Stimulated activated CD8-positive, alpha-beta memory T cell treated with anti-CD3 and anti-CD28 coated beads, Interleukin-7, amount 100 ng/mL, for 24 hours (primary cell): ENCODE measurements at places on chromosomes 5 and 9.

GRCh38 chr9:89036383-89036782 is 45.1 kb downstream of the S1PR3 start:
- no peak for DNase-seq

- no peak for DNase-seq
Observed at GRCh38 chr9:72396247-72397091, 31.5 kb upstream of the ZFAND5 start.

DNA sequence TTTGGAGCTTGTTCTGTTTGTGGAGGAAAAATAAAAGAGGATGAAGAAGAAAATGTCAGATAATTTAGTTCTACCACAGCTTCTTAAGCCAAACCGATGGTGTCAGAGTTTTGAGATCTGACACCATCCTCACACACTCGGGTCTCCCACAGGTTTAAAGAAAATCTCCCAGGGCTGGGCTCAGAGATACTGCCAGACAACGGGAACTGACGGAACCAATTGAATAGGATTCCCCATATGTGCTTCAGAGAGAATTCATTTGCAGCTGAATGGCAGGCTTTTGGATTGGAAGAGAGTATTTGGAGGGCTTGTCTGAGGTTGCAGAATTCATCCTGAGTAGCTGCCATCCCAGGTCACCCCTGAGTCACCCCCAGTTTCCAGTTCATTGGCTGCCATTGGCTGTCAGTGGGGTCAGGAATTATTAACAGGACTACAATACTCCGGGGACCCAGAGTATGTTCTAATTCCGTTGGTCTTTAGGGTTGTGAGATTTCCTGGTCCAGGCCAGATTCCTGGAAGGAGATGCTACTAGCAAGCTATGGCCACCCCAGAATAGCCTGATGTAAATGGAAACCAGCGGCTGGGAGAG is 131.3 kb downstream of the PDZD2 start:
- DNase-seq = no peak

GRCh38 chr9:87657190-87657589 is 68.7 kb upstream of the CTSL start:
- no peak for DNase-seq

DNA sequence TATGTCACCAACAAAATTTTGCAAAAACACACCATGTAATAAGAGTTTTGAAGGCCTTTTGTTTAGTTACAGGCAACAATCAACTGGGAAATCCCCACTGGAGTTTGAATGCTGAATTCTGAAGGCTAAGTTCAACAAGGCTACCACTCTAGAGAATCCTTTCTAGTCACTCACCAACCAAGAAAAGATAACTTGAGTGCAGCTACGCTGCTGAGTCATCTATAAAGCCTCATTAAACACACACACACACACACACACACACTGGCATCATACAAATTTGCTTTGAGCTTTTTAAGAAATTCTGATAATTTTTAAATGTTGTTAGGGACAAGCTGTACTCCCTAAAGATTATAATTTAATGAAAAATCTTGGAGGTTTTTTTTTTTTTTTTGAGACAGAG is 219.6 kb downstream of the DENND1A start:
- no peak for DNase-seq

GRCh38 chr5:134077926-134078580 is 36.4 kb upstream of the TCF7 start:
- no peak for DNase-seq

DNA sequence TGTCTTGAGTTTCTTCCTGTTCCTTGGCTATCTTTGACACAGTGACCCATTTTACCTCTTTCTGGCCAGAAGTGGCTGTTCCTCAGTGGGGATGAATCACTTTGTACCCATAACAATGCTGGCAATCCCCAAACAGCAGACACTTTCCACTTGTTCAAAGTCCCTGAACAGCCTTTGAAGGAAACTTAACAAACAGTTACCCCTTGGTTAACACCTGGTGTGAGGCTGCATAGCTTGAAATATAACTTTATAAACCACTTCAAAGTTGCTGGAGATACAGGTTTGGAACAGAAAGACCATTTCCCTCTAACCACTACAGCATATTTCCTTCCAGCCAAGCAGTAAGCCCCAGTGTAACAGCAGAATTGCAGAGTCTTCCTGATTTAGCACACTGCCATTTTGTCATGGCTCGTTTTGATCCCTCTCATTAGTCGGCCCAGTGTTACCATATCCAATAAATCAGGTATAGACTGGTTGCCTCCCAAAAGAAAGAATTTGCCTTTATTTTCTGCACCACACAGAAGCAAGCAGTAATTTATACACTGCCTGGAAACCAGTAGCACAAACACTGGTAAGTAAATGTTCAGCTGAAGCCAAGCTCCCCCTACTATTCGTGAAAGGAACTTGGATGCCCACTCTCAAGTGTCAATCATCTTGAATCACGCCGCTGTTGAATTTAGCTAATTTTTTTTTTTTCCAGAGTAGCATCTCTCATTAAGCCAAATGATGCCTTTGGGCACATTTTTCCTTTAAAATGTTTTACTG is 225.9 kb downstream of the PIK3R1 start:
- DNase-seq = no peak

GRCh38 chr5:50320131-50320749 is 120.8 kb downstream of the EMB start:
- no peak for DNase-seq

DNA sequence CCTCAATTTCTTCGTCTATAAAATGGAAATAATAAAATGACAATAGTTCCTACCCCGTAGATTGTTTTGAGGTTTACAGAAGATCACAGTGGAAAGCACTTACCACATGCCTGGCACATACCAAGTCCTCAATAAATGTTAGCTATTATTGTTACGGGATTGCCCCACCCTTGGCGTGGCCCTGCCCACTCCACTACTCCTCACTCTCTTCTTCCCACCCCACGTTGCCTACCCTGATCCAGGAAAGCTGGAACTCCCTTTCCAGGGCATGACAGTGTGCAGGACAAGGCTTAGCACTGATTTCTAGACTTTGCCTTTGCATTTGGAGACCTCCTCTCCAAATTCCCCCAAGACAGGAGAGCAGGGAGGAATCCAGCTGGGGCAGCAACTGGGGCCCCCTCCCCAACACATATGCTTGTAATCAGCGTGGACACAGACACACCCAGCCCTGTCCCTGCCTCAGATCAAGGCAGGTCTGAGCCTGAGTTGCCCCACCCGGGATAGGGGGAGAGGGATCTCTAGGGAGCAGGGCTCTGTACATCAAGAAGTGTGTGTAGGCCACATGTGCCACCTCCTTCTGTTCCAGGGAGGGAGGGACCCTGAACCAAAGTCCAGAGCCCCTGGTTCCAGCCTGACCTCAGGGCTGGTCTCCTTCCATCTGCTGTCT is 6.7 kb downstream of the SLC4A9 start:
- DNase-seq = no peak

- DNase-seq = no peak
Observed at GRCh38 chr5:152804179-152804578, 399.1 kb upstream of the NMUR2 start.

DNA sequence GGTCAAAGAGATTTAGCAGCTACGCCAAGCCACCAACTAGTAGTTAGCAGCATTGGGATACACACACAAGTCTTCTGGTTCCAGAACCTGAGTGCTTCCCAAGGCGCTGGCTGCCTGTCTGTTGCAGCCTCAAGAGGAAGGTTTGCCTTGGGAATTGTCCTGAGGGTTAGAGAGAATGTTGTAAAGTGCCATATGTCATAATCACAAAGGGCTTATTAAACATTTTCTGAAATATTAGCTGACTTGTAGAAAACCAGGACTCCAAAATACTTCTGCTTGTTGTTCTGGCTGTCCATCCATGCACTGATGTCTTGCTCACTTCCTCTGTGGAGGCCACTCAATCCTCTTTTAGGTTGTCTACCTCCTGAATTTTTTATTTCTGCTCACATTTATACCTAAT is 46.3 kb downstream of the SLC36A1 start:
- no peak for DNase-seq

GRCh38 chr9:107170801-107171200 is 112.3 kb upstream of the RAD23B start:
- DNase-seq = no peak

GRCh38 chr5:78889369-78890140 is 95.6 kb downstream of the ARSB start:
- no peak for DNase-seq

- DNase-seq = no peak
Observed at GRCh38 chr9:116692616-116693015, 5.5 kb downstream of the TRIM32 start.

DNA sequence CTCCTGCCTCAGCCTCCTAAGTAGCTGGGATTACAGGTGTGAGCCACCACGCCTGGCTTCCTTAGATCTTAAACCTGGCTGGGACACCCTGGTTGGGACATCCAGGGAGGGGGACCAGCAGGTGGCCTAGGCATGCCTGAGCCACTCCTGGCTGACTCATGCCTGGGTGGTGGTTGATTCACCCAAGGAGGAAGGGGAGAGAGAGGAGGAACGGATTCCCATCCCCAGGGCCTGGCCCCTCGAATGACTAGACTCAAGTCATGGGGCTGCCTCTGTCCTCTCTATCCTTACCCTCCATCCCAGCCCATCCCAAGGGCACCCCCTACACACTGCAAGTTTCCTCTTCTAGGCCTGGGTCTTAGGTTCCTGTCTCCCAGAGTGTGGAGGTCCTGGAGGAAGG is 12.7 kb downstream of the EEIG1 start:
- no peak for DNase-seq

DNA sequence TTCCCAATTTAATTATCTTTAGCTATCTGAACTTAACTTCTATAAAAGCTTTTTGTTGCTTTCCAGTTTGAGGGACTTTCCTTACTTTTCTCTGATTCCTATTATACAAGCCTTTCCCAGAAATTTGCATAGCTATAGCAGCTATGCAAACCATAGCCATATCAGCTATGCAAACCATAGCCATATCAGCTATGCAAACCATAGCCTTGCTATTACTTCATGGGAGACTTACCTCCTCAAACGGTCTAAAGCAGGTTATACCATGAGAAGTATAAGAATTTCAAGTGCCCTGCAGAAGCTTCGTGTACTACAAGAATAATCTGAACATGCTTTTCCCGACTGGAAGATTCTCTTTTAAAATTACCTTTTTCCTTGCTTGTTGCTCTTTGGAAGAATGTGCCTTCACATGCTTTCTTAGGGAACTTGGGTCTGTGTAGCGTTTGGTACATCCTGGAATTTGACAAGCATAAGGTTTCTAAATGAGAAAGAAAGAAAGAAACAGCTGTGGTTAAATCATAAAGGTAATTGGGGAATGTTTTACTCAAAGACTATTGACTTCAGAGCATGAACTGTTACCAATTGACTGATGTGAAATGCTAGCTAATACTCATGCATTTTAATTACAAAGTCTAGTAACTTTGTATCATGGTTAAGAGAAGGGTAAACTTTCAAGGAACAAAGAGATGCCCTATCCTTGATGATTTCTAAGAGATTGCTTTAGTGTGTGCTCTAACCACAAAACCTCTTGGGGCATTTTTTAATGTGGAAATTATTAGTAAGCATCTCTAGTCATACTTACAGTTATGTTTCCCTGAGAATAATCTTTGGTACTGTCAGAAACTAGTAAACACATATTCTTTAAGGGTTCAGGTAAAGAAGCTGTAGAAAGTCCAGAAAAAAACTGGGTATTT is 367.6 kb downstream of the GLIS3 start:
- DNase-seq = no peak

- DNase-seq = no peak
Observed at GRCh38 chr5:167233507-167234220, 1057.8 kb upstream of the WWC1 start.

DNA sequence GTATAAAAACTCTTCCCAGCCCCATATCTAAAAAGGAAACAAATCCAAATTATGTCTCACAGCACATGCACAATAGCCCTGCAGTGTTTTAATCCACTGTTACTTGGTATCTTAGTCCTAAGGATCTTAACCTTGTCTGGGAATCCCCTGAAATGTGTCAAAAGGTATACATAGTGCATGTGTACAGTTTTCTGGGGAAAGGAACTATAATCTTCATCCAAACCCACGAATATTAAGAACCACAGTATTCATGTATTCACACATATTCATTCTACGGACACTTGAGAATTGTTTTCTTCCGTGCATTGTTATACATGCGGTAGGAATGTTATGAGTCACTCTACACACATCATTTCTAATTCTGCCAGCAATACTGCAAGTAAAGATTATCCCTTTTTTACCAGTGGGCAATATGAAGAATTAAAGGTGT is 47.8 kb upstream of the SNX2 start:
- no peak for DNase-seq

DNA sequence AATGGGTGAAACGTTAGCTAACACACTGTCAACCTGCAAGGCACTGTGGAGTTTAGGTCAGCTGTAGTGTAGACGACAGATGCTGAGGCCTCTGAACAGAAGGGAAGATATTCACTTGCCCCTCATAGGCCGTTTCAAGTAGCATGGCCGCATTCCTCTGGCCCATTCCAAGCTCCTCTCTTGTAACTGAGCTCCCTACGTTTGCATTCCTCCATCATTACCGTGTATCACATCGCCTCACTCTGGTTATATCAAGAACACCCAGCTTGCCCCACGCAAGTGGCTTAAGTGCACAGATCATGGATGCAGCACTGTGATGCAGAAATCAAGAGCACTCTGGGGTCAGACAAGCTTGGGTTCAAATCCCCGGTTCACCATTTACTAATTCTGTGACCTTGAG is 43.3 kb downstream of the PRELID2 start:
- DNase-seq = no peak

DNA sequence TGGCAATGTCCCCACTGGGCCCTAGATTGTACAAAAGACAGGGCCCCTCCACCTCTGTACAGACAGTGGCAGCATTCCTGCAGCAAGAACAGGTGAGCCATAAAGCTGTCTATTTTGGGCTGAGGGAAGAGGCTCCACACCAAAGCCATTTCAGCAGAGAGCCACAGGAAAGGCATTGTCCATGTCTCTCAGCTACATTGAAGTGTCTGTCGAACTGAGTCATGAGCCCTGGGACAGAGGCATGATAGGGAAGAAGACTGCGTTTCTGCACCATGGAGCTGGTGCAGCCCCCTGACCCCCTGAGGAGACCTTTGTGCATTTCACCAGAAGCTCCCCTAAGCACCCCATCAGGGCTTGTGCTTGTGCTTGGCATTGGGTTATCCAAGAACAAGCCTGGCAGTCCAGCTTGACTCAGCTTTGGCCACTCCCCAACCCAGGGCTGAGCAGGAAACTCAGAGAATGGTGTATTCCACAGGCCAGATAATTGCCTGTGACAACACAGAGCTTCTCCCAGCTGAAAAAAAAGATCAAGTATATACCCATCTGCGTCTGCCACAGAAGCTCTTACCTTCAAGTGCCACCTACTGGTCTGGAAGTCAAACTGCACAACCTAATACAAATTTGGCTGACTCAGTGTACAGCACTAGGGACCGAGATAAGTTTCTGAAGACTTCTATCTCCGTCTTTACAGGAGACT is 5.9 kb upstream of the FRMD3 start:
- DNase-seq = no peak

- no peak for DNase-seq
Observed at GRCh38 chr5:15304914-15305834, 194.8 kb upstream of the FBXL7 start.

- DNase-seq = no peak
Observed at GRCh38 chr9:89036891-89037290, 45.6 kb downstream of the S1PR3 start.

GRCh38 chr5:35436400-35437057 is 181.1 kb upstream of the SPEF2 start:
- DNase-seq = no peak

GRCh38 chr5:171888051-171888481 is 102.4 kb downstream of the SMIM23 start:
- no peak for DNase-seq

GRCh38 chr5:112036206-112036605 is 279.2 kb upstream of the NREP start:
- DNase-seq = no peak
